ENCODE measurements at places on chromosomes 5 and 9. TPM values are rescaled to one million over a fixed set of nuclear protein-coding genes. Genes with fewer than 3 reads are reported as not detected.

GRCh38 chr9:35308316-35308715 lies 146.5 kb downstream of the UNC13B start:
- no peak for DNase-seq

DNA sequence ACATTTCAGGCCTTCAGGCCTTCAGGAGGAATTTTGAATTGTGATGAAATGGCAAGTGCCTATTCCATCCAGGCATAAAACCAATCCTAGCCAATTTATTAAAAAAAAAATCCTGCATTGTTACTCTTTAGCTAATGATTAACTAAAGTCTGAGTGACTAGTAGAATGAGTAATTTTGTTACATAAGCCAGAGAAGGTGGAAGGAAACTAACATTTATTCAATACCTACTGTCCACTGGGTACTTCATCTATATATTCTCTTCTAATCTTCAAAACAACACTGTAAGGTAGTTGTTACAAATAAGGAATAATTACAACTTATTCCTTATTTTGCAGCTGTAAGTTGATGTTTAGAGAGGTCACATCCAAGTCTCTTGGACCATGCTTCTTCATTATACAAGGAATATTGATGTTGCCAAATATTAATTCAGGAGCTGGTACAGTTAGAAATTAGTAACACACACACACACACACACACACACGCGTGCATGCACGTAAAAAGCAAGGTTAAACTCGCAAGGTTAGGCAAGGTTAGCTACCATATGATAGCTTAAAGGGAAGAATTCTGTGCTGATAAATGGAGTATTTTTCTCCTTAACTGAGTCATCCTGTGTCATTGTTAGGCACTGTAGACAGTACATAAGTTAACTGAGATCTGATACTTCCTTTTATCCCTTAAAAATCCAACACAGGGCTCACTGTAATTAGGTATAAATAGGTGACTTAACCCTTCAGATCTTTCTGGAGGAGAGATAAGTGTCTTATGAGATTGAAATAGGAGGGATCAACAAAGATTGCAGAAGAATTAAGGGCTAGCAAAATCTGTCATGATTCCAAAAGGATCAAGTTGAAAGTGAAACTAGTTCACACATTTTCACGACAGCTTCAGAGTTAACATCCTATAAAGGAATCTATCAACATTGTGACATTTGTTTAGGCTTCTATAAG lies 596.9 kb downstream of the PDE4D start:
- no peak for DNase-seq

CREBRF gene
- 76.5 TPM for total RNA-seq

MARCOL gene
- not detected for total RNA-seq

DNA sequence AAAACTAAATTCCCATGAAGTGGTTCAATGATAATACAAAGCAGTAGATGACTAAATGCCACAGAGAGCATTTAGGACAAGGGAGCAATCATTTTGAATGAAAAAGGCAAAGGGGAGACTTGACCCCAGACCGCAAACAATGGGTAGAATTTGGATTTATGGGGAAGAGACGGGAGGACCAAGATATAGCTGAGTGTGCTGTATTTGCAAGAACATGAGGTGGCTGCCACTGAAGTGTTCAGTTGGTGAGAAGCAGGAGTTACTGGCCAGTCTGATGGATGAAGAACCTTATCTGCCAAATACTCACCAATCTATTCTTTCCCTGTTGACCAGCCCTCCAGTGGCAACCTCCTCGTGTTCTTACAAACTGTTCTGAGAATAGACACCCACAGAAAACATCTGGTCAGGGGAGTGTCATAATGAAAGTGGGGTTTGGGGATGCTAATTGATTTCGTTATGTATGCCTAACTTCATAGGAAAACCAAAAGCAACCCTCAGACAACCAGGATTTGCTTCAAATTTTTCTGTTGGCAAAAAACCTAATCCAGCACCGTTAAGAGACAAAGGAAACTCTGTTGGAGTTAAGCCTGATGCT lies 19.8 kb downstream of the TDRD7 start:
- DNase-seq = peak; percentile 24

GRCh38 chr9:127333221-127334064 lies 63.5 kb upstream of the SLC2A8 start:
- DNase-seq = no peak

SLCO6A1 gene
- not detected for total RNA-seq
